ENCODE measurements at places on chromosomes 16 and 17.

DNA sequence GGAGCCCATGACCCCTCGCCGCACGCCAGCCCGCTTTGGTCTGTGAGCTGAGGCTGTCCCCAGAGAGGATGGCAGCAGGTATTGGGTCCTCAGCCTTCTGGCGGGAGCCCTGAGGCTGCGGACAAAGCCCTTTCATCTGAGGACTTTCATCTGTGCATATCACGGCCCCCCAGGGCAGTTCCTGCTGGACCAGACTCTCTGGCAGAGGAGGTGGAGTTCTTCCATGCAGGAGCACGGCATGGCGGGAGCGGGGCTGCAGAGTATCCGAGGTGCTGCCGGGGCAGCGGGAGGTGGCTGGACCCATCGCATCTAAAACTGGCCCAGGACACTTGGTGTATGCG lies 18.8 kb downstream of the DHX38 start:
- DNase-seq: no peak

DNA sequence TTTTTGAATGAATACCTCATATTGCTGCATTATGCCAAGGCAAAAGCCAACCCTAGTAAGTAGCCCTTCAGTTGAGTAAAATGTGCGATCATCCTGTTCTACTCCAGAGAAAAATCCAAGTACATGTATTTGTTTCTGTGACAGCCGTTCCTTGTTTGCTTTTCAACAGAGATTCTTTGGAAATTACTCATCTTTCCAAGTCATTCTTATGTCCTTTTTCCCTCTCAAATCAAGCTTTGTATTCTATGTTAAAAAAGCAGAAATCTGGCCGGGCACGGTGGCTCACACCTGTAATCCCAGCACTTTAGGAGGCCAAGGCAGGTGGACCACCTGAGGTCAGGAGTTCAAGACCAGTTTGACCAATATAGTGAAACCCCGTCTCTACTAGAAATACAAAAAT lies 112.9 kb upstream of the HAS3 start:
- DNase-seq: no peak

- DNase-seq: no peak
These were observed 130.3 kb upstream of the FOXF1 start for GRCh38 chr16:86380030-86380429.

DNA sequence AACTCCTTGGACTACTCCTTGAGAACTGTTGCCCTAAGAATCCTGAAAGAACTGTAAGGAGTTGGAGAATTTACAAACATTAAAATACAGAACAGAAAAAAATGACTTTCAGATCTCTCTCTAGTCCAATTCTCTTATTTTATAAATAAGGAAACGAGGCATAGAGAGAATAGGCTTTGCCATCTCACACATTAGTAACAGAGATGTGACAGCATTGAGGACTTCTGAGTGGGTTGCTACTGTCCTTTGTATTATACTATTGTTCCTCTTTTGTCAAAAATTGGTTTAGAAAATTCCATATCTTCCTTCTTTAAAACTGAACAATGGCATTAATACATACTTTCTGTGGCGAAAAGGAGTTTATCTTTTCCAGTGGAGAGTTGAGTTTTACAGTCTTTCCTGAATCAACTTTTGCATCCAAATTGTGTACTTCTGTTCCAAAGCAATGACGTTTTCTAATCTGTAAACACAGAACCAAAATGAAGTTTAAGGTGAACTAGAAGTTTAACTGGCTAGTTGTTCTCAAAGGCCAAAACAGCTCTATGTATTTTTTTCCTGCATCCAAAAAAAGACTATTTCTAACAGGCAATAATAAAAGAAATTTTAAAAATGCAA lies 16.5 kb downstream of the BRIP1 start:
- no peak for DNase-seq

DNA sequence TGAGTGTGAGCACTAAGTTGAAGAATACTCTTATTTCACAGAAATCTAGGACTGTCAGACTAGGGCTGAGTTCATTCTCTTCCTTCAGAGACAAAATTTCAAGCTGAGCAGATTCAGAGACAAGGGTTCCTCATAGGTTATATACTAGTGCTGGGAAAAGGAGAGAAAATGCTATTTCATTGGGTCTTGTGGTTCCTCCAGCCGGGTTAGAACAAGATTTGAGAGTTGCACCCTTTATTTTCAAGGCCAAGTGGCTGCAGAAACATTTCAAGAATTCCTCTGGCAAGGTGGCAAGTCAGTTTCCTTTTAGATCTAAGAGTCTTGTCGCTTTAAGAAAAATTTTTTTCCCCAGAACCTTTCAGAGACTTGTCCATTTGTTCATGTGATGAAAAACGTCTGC lies 6.8 kb downstream of the THUMPD1 start:
- DNase-seq: no peak

DNA sequence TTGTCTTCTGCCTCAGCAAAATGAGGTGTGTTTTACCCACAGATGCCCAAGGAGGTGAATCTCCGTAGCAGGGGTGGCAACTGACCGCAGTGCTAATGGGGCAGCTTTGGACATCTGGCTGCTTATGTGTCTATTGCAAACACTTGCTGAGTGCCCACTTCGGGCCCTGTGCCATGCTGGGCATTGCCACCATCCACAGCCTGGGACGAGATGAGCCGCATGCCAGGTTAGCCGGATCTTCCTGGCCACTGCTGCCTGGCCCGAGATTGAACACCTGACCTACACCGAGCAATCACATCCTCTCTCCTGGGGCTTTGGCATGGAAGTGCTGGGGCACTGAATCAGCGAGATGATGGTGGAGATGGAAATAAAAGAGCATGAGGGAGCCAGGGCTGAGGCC lies 238.7 kb downstream of the GSG1L start:
- DNase-seq: no peak

GRCh38 chr17:75059369-75060345 lies 12.6 kb downstream of the KCTD2 start:
- no peak for DNase-seq
